ENCODE measurements at places on chromosomes 7 and 10.

- DNase-seq = no peak
These were observed 178.2 kb downstream of the FGFR2 start for GRCh38 chr10:121420006-121420405.

- no peak for DNase-seq
These were observed 3.9 kb downstream of the LFNG start for GRCh38 chr7:2523461-2523936.

DNA sequence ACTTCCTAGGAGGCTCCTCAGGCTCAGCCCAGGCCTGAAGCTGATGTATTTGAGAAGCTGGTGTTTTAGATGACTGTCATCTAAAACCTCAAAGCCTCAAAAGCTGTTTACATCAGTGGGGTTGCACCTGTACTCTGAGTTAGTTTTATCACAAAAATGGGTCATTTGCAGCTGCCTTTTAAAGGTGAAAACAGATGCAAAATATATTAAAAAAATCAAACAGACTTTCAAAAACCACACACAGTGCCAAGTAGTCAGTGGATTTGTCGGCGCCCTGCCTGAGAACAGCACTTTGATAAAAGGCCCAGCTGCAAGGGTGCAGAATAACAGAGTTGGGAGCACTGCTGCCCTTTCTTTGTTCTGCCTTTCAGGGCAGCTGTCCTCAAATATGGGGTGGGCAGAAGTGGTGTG, 103.0 kb downstream of the VOPP1 start:
- DNase-seq = no peak

GRCh38 chr10:27815261-27815660, 69.6 kb upstream of the MKX start:
- DNase-seq = no peak
